Activated effector memory CD4-positive, alpha-beta T cell treated with Interleukin-2 at 50 U/mL for 16 hours (primary cell): ENCODE measurements at places on chromosomes 11 and 22.
A peak's percentile ranks its signal among the peaks of the same experiment; 100 is the strongest.

DNA sequence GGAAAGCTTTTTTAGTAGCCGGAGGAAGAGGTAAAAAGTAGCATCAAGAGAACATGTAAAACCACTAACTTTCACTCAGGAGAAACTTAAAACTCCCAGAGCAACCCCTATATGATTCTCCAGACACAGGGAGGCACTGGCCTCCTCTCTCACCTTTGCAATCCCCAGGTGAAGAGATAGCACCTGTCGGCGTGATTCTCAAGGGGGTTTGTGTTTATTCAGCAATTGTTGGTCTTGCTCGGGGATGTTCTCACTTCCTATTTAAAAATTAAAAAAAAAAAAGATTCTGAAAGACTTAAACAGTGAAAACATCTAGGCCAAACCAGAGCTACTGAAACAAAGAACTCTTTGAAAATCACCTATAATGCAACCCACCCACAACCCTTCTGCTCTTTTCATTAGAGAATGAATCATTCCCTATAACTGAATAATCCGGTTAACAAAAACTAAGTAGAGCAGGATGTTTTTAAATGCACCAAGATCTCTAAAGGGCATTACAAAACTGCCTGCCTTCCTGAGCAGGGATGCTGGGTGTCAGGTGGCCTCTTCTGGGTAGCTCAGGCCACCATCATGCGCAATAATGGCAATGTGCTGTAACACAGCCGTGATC, 24.9 kb downstream of the DHCR7 start:
- no peak for DNase-seq

DNA sequence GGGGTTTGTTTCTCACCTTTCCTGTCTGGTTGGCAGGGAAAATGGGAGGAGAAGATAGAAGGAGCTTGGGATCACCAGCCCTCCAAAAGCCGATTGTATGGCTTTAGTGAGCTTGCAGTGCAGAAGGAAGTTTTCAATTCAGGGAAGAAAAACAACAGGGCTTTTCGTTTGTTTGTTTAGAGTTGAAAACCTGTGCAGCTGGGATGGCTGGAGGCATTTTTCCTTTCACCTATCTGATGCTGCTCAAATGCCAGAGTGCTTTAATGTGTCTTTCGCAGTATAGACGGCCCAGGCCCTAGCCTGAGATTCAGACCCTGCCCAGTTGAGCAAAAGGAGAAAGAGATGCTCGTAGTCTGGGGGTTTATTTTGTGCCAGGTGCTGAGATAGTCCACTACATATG, 87.9 kb downstream of the INSC start:
- DNase-seq, result no peak

DNA sequence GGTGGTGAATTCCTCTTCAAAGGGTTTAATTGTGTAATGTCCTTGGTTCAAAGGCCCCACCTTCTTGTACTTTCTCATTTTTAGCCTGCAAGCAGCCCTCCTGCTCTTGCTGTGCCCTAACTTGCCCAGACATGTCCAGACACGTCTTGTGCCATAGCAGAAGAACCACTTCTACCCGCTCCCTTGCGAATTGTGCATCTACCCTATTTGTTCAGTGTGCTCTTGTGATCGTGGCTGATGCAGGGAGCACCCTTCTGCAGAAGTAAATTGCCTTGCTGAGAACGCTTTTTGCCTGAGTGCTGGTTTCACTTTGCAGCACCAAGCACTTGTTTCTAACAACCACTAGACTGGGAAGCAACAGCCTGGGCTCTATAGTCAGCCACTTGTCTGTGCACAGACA, 249.4 kb downstream of the SBF2 start:
- DNase-seq, result no peak

DNA sequence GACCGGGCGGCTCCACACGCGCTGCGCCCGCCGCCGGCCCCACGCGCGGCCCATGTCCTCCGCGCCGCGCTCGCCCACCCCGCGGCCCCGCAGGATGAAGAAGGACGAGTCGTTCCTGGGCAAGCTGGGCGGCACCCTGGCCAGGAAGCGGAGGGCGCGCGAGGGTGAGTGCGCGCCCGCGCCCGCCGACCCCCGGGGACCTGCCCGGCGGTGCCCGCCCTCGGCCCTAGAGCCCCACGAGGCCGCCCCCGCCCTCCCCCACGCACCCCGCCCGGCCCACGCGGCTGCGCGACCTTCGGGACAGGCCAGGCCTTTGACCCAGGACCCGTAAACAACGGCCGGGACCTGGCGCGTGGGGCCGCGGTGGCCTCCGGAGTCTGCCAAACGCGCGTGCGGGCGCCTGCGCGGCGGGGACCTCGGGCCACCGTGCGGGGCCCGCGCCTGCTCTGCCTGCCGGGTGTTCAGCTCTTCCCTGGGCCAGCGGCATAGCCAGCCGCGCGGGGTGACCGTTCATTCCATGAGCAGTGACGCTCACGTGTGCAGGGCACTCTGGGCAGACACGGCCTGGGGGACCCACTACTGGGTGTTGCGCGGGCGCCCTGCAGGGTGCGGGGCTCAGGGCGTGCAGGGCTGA, at the start of gene PARVB:
Gene PARVB (plus strand): TSS at position 15 of the 634 bp plus-strand sequence. CDS start 38 bp downstream, at position 53.
- DNase-seq, result no peak

GRCh38 chr22:36365020-36365411, 22.8 kb downstream of the MYH9 start:
- peak; percentile 71 for DNase-seq

DNA sequence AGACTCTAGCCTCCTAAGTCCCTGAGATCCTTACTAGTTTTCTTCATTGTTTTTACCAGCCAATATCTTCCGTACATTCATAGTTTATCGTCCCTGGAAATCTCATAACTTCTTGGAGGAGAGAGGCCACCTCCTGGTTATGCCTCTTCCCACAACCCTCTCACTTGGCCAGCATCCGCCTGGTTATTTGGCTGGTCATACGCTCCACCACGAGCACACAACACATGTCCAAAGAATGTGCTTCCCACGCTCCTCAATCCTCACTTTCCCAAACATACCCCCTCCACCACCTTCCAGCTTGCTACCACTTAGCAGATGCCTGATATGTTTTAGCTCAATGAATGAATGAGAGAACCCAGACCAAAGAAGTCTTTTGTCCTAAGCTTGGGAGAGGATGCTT, 83.5 kb upstream of the EIF3D start:
- no peak for DNase-seq

DNA sequence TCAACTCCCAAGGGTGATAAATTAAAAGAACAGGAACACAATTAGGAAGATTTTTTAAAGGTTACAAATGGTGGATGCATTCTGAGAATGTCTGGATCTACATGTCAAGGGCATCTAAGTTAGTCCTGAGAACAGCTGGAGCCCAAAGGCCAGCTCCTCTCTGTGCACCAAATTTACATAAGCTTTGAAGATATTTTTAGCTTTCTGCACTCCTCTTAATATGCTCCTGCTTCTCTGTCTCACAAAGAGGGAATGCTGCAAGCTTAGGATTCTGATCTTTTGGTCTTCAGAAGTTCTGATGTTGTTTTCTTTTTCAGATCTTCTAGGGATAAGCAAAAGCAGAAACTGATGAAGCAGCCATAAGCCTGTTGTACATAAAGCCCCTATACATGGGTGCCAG, 309.8 kb upstream of the NCAM1 start:
- no peak for DNase-seq
